Activated T-cell treated with anti-CD3 and anti-CD28 coated beads, Interleukin-2, amount 50 U/mL, for 48 hours (primary cell): ENCODE measurements at places on chromosomes 7 and 10.

GRCh38 chr10:104299031-104299904, 30.3 kb downstream of the GSTO2 start:
- no peak for DNase-seq

- DNase-seq, result no peak
Measured at GRCh38 chr7:111041577-111041976, 49.4 kb upstream of the LRRN3 start.

- peak; percentile 54 for DNase-seq
Measured at GRCh38 chr10:128186959-128187787, 61.0 kb upstream of the MKI67 start.

GRCh38 chr10:43396061-43396927, 12.7 kb downstream of the HNRNPF start:
- DNase-seq, result peak; percentile 89

GRCh38 chr7:22499044-22499443, 944 bp downstream of the STEAP1B start:
- no peak for DNase-seq

DNA sequence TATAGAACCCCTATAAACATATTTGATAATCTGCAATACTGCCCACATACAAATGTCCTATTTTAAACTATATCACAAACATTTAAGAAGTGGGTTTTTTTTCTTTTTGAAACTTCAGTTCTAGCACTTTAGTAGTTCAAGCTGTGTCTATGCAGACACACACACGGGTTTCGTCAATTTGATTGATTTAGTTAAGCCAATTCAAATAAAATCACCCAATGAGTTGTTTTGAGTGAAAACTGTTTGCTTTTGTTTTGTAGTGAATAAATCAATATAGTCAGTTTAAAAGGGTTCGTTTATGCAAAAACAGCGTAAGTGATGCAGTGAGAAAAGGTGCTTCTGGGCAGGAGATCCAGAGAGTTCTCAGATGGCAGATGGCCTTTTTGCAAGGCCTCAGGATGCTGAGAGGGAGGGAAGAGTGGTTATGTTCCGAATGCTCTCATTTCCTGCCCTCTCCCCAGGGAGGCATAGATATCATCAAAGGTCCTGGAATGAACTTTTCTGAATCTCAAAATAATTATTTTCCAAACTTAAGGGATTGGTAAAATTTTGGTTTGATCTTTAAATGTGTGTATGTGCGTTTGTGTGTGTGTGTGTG, 102.7 kb downstream of the AGMO start:
- DNase-seq, result no peak

GRCh38 chr7:78585980-78586379, 787.4 kb downstream of the PHTF2 start:
- DNase-seq, result no peak

DNA sequence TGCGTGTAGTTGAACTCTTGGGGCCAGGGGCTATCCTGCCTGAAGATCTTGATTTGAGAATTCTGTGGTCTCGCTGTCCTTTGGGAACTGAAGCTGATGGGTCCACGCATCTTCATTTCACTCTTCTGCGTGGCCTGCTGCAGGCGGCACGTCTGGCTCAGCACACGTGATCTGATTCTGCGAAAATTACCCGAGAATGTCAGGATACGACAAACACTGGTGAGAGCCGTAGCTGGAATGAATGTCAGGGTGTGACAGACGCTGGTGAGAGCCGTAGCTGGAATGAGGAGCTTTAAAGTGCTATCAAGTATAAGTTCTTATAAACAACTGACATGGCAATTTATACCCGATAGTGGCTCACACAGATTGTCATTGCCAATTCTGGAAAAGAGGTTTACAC, 44.6 kb upstream of the CFAP46 start:
- no peak for DNase-seq

GRCh38 chr10:122990278-122990677, 10.1 kb downstream of the PSTK start:
- DNase-seq, result no peak

DNA sequence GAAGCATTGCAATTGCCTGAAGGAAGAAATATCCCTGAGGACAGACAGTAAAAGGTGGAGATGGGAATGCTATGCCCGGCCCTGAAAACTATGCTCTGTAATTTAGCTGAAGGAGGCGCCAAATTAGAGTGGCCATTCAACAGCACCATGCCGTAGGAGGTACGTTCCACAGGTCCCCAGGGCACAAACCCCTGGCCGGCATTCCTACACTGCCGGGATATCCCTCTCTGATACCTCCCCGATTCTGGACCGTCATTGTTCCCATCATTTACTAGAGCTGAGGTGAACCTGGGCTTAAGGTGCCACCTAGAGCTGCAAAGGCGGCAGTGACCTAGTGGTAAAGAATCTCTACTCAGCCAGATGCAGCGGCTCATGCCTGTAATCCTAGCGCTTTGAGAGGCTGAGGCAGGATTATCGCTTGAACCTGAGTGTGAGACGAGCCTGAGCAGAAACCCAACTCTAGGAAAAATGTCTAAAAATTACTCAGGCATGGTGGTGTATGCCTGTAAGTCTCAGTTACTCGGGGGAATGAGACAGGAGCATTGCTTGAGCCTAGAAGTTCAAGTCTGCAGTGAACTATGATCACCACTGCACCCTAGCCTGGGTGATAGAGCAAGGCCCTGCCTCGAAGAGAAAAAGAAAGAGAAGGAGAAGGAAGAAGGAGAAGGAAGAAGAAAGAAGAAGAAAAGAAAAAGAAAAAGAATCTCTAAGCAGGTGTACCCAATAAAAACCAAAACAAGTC, 53.0 kb upstream of the TNKS2 start:
- DNase-seq, result no peak

DNA sequence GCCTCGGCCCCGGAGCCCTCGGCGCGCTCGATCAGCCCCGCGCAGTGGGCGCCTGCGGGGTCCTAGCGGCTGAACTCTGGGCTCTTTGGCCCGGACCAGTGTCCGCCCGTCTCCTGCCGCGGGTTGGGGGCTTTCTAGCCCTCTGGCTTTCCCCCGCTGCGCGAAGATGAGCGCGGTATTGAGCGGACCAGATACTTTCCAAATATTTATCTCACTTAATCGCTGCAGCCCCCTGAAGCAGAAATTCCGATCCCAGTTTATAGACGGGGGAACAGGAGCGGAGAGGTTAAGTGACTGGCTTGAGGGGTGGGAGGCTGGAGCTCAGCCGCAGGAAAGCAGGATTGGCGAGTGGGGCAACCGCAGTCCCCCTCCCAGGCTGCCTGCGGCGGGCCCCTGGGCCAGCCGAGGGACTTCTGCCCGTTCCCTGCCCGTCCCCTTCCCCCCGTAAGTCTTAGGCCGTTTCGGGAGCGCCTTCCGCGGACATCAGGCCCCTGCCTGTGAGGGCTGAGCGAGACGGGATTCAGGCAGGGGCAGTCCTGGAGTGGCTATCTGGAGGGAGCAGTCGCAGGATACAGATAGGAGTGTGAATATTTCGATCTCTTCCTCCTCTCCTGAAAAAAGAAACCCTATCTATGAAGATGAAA, 565 bp downstream of the STRIP2 start:
- DNase-seq, result no peak

DNA sequence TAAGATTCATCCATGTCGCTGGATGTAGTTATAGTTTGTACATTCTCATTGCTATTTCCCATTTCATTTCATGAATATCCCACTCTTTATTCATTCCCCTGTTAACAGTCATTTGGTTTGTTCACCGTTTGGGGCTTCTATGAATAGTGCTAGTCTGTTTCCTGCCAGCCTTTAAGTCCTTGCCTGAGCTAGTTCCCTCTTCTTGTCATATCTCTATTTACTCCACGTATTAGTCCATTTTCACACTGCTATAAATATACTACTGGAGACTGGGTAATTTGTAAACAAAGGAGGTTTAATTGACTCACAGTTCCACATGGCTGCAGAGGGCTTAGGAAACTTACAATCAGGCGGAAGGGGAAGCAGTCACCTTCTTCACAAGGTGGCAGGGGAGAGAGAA, 56.2 kb downstream of the PLCE1 start:
- no peak for DNase-seq

- no peak for DNase-seq
Measured at GRCh38 chr10:71067098-71067740, 145.2 kb upstream of the UNC5B start.

DNA sequence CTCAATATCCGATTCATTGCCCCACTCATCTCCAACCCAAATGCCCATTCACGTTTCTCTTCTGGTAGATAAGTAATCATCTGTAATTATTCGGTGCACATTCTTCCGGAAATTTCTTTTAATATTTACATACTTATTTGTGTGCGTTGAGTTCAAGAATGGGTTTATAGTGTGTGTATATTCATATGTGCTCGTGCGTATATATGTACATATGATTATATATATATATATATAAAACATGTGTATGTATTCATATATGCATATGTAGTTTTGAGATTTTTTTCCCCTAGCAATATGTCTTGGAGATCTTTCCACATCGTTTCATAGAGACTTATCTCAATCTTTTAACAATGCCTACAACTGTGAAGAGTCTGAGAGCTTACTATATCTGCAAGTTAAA, 118.2 kb downstream of the MDFIC start:
- no peak for DNase-seq

DNA sequence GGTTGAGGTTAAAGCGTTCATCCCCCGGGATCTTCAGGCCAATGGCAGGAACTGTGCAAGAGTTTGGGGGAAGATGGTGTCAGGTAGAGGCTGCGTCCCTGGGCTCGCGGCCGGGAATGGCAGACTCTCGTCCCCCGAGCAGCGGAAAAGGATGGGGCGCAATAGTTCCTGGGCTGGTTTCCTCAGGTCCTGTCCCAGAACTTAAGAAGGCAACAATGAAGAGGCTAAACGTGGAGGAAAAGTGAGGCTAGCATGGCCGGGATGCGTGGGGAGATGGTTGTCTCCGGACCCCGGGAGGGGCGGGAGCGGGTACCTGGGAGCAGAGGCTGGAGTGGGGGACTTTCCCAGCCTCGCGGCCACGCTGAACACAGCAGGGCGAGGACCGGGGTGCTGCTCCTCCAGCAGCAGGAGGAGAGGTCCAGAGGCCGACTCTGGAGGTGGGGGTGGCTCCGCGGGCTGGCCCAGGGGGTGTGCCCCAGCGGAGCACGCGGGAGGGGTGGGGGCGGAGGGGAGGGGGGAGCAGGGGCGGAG, 882 bp downstream of the IRF5 start:
- DNase-seq, result no peak

DNA sequence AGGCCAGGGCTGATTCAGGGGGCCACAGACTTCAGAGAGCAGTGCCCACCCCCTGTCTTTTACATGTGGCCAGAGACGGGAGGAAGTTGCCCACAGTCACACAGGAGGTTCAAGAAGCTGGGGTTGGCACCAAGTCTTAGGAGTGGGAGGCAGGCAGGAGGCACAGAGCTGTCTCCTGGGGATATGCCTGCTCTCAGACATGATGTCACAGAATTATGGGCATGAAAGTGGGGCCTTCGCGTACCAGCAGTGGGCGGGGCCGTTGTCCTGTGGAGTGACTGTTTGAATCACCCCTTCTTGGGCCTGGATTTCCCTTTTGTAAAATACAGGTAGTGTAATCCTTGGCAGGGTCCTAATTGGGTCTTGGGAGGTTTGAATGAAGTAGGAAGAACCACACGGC, 81.2 kb upstream of the PPIF start:
- peak; percentile 55 for DNase-seq

GRCh38 chr10:23864631-23865147, 344.2 kb upstream of the KIAA1217 start:
- DNase-seq, result no peak

GRCh38 chr7:31091924-31092434, 39.9 kb downstream of the ADCYAP1R1 start:
- DNase-seq, result no peak

DNA sequence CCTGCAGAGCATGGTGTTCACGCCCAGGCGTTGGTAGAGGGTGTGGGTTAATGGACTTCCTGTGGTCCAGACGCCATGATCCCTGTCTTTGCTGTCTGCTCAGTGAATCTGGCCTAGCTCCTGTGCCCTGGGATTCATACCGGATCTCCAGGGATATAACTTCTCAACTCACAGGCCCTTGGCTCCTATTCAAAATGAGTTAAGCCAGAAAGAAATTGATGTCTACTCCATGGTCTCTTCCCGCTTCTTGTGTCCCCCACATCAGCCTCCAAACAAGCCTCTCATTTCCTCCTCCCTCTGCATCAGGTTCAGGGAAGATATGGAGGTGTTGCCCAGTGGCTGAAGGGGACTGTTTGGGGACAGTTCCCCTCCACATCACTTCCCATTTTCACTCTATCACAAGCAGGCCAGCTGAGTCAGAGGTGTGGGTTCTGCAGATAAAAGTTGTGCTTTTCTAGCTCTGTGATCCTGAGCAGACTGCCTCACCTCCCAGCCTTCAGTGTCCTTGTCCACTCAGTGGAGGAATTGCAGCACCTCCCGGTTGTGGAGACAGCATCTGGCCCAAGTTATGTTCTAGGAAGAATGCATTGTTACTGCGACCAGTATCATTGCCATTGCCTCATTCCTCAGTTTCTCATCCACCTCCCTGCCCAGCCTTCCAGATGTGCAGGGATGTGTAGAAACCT, 22.5 kb downstream of the AKR1E2 start:
- DNase-seq, result no peak
